ENCODE measurements at places on chromosomes 2 and 18.

DNA sequence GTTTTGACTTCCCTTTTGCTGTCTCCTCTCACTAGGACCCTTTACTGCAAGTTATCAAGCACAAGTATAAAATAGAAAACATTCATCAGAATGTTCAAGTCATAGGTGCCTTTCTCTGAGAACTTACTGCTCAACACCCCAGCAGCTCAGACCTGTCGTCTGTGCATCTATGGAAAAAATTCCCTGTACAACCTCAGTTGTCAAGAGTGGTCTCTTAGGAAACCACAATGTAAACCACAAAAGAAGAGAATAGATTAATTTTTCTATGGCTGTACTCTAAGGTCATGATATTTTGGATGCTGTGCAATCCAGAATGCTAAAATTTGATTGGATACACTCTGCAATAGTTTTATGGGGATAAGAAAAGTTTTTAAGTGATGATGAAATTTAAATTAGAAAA is 84.1 kb downstream of the RBMS1 start:
- DNase-seq, result no peak

- no peak for DNase-seq
Observed at GRCh38 chr2:30113617-30114293, 33.1 kb upstream of the YPEL5 start.

DNA sequence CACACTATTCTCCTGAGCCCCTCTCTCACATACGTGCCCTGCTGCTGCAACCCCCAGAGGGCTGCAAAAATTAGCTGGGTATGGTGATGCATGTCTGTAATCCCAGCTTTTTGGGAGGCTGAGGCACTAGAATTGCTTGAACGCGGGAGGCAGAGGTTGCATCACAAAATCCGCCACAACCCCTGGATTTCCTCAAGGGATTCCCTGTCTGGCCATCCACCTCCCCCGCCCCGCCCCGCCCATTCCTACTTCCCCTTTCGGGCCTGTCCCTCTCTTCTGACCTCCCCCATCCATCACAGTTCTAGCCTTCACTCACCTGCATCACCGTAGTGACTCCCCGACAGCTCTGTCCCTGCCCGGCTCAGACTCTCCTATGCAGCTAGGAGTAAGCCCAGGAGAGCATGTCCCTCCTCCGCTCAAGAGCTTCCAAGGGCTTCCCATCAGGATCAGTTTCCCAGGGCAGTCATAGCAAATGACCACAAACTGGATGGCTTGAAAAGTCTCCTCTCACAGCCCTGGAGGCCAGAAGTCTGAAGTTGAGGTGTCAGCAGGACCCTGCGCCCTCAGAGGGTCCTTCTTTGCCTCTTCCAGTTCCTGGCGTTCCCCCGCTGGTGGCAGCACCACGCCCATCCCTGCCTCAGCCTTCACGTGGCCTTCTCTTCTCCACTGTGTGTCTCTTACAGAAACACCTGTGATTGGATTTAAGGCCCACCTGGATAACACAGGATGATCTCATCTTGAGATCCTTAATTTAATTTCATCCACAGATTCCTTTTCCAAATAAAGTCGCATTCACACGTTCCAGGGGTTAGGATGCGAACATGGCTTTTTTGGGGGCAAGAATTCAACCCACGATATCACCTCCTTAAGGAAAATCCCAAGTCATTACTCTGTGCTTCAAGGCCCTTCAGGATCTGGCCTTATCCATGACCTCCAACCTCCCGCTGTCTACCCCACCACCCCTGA is 58.5 kb downstream of the HS1BP3 start:
- no peak for DNase-seq

DNA sequence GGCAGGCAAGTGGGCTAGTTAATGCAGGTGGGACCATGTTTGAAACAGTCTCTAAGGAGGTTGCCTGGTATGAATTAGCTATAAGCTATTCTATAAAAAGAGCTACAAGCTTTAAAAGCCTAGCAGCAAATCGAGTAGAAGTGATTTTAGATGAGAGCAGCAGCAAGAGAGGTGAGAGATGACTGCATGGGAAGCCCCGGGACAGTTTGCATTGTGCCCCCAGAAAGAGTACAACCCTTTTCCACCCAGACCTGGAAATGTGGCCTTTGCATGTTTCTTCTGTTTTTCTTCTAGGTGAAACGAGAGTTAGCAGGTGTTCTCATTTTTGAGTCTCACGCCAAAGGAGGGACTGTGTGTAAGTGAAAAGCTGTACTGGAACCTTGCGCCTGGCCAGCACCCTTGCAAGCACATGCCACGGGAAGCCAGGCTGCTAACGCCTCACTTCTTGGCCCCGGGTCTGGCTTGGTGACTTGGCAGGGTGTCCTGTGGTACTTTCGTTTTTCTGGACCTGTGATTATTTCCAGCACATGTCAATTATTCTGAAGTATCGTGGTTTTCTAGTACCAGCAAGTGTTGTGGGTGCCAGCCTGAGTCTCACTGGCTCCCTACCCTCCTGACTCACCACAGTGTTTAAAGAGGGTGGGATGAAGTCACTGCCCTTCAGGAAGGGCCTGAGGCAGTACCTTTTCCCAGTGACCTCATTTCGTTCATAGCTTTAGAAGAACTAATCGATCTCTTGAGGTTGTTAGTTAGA is 90.3 kb upstream of the MAP3K20 start:
- DNase-seq, result no peak

DNA sequence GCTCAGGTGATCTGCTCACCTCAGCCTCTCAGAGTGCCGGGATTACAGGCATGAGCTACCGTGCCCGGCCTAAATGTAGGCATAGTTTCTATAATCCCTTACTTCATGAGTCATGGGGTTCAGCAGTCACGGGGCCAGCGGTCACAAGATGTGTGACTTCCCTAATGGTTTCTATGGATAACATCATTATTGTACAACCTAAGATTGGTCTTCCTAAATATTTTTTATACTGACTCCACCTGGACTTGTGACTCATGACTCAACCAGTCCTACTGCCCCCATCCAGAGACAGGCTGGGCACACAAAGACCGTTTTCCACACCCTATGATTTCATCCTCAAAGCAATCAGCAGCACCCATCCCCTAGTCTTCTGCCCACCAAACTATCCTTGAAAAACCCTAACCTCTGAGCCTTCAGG is 15.9 kb downstream of the FAM210A start:
- no peak for DNase-seq

- no peak for DNase-seq
Observed at GRCh38 chr18:3286159-3286558, 24.2 kb downstream of the MYL12B start.

Data from NCI-H1105 (cell line).